Activated naive CD4-positive, alpha-beta T cell treated with anti-CD3 and anti-CD28 coated beads for 36 hours (primary cell): ENCODE measurements at places on chromosomes 7 and 10. TPM values are rescaled to one million over a fixed set of nuclear protein-coding genes. Genes with fewer than 3 reads are reported as not detected.

- no peak for DNase-seq
Observed at GRCh38 chr7:16080131-16080530, 341.2 kb downstream of the CRPPA start.

Gene ACTL6B
- total RNA-seq: not detected

Gene CALML3
- not detected for total RNA-seq

- DNase-seq: no peak
Observed at GRCh38 chr10:58752665-58753064, 240.0 kb downstream of the BICC1 start.

Gene MMP21
- not detected for total RNA-seq

GRCh38 chr7:98795741-98796493, 73.9 kb downstream of the TMEM130 start:
- DNase-seq: no peak

Gene CYP2C18
- total RNA-seq: 0.36 TPM

DNA sequence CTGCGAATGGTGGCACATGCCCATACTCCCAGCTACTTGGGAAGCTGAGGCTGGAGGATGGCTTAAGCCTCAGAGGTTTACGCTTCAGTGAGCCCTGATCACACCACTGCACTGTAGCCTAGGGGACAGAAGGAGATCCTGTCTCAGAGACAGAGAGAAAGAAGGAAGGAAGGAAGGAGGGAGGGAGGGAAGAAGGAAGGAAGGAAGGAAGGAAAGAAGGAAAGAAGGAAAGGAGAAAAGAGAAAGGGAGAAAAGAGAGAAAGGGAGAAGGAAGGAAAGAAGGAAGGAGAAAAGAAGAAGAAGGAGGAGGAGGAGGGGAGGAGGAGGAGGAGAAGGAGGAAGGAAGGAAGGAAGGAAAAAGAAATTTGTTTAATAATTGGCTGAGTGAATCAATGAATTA, 13.0 kb upstream of the SAR1A start:
- no peak for DNase-seq

DNA sequence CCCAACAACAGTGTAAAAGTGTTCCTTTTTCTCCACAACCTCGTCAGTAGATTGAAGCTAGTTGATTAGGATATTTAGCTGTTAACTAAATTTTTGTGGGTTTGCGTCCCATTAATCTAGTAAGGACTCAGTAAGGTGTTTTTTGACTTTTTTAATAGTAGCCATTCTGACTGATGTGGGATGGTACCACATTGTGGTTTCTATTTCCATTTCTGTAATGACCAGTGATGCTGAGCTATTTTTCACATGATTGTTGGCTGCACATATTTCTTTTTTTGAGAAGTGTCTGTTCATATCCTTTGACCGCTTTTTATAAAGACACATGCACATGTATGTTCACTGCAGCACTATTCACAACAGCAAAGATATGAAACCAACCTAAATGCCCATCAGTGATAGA, 5.6 kb upstream of the LRRN3 start:
- DNase-seq: no peak

GRCh38 chr10:22537810-22538209, 176.6 kb downstream of the PIP4K2A start:
- no peak for DNase-seq

Gene IPMK
- total RNA-seq: 5.6 TPM

DNA sequence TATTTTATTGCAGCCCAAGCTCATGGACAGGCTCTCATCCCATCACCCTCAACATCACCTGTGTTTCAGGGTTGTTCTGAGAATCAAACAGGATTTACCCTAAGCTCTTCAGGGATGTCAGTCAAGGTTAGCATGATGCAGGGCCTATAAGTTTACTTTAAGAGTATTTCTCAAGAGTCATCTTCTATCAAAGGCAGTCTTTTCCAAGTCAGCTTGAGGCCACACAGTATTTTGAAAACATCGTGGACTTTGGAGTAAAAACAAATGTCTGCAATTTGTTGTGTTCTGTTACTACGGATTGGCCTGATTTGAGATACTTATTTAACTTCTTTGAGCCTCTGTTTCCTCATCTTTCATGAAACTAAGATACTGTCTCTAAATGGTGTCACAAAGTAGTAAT, 42.0 kb upstream of the NRP1 start:
- DNase-seq: no peak
